ENCODE measurements at places on chromosomes 3 and 15.

DNA sequence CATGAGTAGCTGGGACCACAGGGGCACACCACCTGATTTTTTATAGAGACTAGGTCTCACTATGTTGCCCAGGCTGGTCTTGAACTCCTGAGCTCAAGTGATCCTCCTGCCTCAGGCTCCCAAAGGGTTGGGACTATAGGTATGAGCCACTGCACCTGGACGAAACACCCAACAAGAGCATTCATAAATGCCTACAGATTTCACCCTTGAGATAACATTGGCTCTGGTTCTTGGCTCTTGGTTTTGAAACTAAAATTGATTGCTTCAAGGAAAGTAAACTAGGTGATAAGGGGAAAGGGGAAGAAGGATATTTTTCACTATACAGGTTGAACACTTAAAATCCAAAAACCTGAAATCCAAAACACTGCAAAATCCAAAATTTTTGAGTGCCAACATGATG is 10.3 kb downstream of the AP3S2 start:
- no peak for DNase-seq

DNA sequence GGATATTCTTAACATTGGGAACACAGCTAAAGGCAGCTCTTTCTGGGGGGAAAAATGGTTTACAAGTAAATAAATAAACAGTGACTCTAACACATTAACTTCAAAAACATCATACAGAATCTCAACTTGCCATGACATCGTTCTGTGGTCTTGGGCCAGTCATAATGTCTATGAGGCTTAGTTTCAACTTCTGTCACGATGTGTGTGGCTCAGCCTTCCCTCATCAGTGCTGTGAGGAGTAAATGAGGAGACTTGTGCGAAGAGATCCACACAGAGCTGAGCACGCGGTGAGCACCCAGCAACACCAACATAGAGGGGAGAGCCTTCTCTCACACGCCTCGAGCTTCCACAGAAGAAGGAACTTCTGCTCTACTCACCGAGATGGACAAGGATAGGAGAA is 49.0 kb downstream of the DZIP1L start:
- DNase-seq = no peak

DNA sequence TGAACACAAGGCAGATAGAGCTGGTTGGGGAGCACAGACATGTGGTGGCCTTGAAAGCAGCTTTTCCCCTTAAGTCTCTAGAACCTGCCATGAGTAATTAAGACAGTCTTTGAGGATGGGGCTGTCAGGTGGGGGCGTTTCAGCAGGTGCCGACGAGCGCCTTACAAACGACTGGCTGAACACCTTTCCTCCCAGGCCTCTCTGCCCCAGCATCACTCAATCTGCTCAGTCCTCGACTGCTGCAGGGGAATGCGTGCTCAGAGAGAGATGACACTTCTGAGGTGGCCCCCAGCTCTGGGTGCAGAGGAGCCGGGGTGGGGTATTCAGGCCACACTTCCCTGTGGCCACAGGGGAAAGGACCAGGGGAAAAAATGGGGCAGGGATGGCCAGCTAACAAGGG is 8.1 kb upstream of the NCKIPSD start:
- DNase-seq = no peak

DNA sequence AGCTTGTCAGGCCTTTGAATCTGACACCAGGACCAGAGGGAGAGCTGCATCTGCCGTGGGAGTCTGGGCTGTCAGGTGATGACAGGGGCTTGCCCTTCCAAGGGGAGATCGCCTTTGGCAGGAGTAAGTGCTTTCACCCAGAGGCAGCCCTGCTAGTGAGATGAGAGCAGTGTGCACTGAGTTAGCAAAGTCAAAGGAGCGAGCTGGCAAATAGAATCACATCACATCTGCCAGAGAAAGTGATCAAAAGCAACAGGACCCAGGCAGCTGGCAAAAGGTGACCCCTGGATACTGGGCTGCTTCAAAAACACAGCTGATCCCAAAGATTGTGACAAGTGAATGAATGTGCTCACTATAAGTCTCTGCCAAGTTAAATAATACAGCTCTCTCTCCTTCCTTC is 36.1 kb upstream of the PYDC2 start:
- no peak for DNase-seq

GRCh38 chr3:171833789-171834460 is 9.2 kb upstream of the TMEM212 start:
- DNase-seq = no peak

DNA sequence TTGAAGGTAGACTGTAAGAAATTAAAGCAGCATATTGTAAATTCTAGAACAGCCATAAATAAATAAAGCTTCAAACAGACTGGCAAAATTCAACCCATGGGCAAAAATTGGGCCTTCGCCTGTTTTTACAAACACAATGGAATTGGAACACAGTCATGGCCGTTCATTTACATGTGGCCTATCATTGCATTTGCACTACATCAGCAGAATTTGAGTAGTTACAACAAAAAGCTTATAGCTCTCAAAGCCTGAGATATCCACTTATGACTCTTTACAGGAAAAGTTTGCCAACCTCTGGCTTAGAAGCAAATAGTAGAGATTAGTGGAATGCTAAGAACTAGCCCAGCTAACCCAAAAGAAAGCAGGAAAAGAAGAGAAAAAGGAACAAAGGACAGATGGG is 139.6 kb upstream of the SKOR1 start:
- DNase-seq = no peak

GRCh38 chr3:146117406-146118285 is 43.3 kb downstream of the PLOD2 start:
- no peak for DNase-seq

DNA sequence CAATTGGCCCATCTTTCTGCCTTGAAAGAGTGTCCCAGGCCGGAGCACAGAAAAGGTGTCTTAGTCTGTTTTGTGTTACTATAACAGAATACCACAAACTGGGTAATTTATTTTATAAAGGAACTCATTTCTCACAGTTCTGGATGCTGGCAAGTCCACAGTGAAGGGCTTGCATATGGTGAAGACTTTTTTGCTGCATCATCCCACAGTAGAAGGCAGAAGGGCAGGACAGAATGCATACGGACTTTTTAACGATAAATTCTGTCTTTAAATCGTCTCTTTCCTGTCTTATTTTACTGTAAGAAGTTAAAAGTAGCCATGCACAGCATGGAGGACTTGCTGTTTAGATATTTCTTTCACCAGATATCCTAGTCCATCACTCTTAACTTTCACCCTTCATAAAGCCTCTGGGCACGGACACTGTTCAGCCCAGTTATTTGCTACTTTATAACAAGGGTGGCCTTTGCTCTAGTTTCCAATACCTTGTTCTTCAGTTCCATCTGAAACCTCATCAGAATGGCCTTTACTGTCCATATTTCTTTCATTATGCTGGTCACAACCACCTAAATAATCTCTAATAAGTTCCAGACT is 10.3 kb upstream of the EIF1B start:
- DNase-seq = no peak

DNA sequence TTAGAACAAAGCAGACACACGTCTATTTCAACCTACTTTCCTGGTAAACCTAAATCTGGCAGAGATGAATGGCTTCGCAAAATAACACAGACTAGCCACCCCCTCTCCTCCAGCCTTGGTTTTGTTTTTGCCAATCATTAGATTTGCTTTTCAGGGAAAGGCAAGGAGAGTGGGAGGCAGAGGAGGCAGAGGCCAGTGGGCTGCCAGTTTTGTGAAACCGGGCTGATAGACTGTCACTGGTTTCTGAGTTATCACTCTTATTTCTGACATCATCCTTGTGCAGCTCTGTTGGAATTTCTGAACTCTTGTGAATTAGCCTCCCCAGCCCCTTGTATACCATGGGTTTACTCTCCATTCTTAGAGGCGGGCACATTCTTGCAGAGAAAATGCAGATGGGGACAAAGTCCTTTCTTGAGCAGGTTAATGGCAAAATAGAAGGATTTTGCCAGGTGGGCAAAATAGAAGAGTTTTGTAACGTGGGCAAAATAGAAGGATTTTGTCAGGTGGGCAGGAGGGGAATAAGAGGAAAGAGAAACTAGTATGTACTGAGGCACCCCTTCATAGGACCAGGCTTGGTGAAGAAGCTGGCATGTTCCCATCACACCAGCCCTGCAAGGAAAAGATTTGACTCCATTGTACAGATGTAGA is 3.2 kb upstream of the FEM1B start:
- DNase-seq = no peak

Data from NCI-H1092 (cell line).